ENCODE measurements at places on chromosomes 11 and 22.

GRCh38 chr11:34558673-34559072 is 45.1 kb upstream of the ELF5 start:
- DNase-seq = no peak

GRCh38 chr11:11387622-11388305 is 34.7 kb upstream of the CSNK2A3 start:
- DNase-seq = no peak

GRCh38 chr11:12454782-12455181 is 77.4 kb downstream of the PARVA start:
- no peak for DNase-seq

- no peak for DNase-seq
Measured at GRCh38 chr11:131864228-131864627, 493.8 kb downstream of the NTM start.
